Vagina (tissue), 2 donors: ENCODE measurements at places on chromosomes 1 and 21. TPM values are rescaled to one million over a fixed set of nuclear protein-coding genes. Genes with fewer than 3 reads are reported as not detected.

LAMC1 gene
- total RNA-seq: 217 TPM

GRCh38 chr1:55245781-55246180, 30.6 kb upstream of the USP24 start:
- H3K4me3 ChIP-seq: no peak overlapping the region
- no peak overlapping the region for H3K27ac ChIP-seq
- H3K27me3 ChIP-seq: no peaks in the 10 kb centered on the region
- DNase-seq: no peak

GRCh38 chr1:117638759-117639158, 32.9 kb downstream of the TENT5C start:
- H3K36me3 ChIP-seq: no peaks in the 10 kb centered on the region
- no peak for DNase-seq
- H3K4me1 ChIP-seq: no peaks in the 10 kb centered on the region
- no peaks in the 10 kb centered on the region for H3K27me3 ChIP-seq
- no peak overlapping the region for H3K4me3 ChIP-seq

DNA sequence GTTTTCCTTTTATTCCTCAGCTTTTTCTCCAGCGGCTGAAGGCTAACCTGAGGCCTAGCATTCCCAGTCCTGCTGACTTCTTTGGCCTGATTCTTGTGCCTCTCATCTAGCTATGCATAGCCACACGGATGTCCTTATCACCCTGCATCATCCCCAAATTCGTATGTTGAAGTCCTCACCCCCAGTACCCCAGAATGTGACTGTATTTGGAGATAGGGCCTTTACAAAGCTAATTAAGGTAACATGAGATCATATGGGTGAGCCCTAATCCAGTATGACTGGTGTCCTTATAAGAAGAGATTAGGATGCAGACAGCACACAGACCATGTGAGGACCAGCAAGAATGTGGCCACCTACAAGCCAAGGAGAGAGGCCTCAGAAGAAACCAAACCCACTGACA, 44.6 kb downstream of the CDCP2 start:
- no peak overlapping the region for H3K4me3 ChIP-seq
- no peak overlapping the region for H3K27ac ChIP-seq
- DNase-seq: no peak
- no peaks in the 10 kb centered on the region for H3K27me3 ChIP-seq

- no peaks in the 10 kb centered on the region for H3K27me3 ChIP-seq
- no peaks in the 10 kb centered on the region for H3K36me3 ChIP-seq
- H3K4me1 ChIP-seq: no peaks in the 10 kb centered on the region
- no peak overlapping the region for H3K4me3 ChIP-seq
- DNase-seq: no peak
- no peak overlapping the region for H3K27ac ChIP-seq
Observed at GRCh38 chr1:36975642-36976041, 58.7 kb downstream of the GRIK3 start.

OR2T6 gene
- not detected for total RNA-seq

- H3K4me1 ChIP-seq: peaks cover 24% of the 10 kb centered on the region
- no peak overlapping the region for H3K27ac ChIP-seq
- no peak for DNase-seq
- H3K36me3 ChIP-seq: no peaks in the 10 kb centered on the region
Observed at GRCh38 chr1:206551986-206552326, 44.6 kb downstream of the RASSF5 start.

CRYBG2 gene
- total RNA-seq: 67.0 TPM

GFI1 gene
- 3.9 TPM for total RNA-seq

SZRD1 gene
- 52.3 TPM for total RNA-seq

HENMT1 gene
- 0.98 TPM for total RNA-seq

DNA sequence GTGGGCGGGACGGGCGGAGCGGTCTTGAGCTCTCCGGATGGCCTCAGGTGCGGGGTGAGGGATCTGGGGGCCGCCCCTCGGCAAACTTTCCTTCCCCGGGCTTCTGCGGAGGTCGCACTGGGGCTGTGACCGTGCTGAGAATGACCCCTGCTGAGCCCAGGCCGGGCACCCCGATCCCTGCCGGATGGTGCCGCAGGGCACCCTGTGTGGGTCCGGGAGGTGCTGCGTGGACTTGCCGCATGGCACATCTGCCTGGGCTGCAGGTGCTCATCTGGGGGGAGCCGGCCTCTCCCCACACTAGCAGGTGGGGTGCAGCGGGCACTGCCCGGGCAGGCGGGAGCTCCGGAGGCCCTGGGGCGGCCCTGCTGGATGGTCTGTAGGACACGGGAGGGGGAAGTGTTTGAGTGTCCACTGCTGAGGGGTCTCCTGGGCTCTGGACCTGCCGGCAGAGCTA, 31.8 kb upstream of the PEX10 start:
- peaks cover 6% of the 10 kb centered on the region for H3K4me1 ChIP-seq
- no peak for DNase-seq
- no peaks in the 10 kb centered on the region for H3K27me3 ChIP-seq
- H3K4me3 ChIP-seq: no peak overlapping the region

GNL2 gene
- 62.1 TPM for total RNA-seq

CASP9 gene
- 22.1 TPM for total RNA-seq

DNA sequence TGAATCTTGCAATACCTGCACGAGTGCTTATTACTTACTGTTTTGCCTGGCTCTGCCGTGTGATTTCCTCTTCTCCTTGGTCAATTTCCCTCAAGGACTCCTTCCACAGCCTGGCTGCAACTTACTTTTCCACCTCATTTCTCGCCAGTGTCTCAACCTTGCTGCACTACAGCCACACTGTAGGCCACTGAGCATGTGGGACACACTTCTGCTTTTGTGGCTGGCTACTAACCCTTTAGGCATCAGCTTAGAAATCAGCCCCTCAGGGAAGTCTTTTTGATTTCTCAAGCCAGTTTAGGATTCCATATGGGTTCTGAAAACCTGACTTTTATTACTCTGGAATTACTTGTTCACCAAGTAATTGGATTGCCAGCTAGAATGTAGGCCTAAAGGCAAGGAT, 5.2 kb upstream of the DMRTB1 start:
- no peak overlapping the region for H3K27ac ChIP-seq
- DNase-seq: no peak
- no peak overlapping the region for H3K4me3 ChIP-seq
- no peaks in the 10 kb centered on the region for H3K36me3 ChIP-seq
- no peaks in the 10 kb centered on the region for H3K27me3 ChIP-seq

GCSAML gene
- total RNA-seq: not detected

DNA sequence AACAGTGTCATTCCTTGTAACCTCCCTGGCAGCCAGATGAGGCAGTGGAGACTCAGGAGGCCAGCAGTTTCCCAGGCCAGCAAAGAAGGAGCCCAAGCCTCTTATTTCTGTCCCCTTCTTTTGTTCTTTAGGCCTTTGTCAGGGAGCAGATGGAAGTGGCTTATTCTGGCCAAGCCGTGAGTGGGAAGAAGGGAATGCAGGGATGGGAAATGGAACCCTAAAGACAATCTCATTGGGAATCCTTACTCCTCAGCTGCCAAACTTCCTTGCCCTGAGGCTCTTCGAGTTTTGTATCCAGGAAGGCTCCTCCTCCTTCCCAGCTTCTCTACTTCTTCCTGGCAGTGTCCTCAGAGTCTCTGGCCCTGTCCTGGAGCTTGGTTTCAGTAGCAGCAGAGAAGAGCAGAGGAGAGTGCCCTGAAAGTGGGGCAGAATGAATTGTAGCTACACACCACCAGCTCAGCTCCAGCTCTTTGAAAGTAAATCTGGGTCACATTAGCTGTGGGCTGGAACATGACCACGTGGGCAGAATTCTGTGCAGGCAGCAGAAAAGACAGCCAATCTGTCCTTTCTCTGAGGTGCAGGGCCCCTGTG, 63.9 kb downstream of the NDUFS5 start:
- no peaks in the 10 kb centered on the region for H3K27me3 ChIP-seq
- no peak overlapping the region for H3K4me3 ChIP-seq

- H3K27ac ChIP-seq: no peak overlapping the region
- no peak for DNase-seq
- H3K4me3 ChIP-seq: no peak overlapping the region
- H3K36me3 ChIP-seq: no peaks in the 10 kb centered on the region
- H3K27me3 ChIP-seq: no peaks in the 10 kb centered on the region
- H3K4me1 ChIP-seq: no peaks in the 10 kb centered on the region
Observed at GRCh38 chr1:109773900-109774485, 10.3 kb upstream of the EPS8L3 start.

DNA sequence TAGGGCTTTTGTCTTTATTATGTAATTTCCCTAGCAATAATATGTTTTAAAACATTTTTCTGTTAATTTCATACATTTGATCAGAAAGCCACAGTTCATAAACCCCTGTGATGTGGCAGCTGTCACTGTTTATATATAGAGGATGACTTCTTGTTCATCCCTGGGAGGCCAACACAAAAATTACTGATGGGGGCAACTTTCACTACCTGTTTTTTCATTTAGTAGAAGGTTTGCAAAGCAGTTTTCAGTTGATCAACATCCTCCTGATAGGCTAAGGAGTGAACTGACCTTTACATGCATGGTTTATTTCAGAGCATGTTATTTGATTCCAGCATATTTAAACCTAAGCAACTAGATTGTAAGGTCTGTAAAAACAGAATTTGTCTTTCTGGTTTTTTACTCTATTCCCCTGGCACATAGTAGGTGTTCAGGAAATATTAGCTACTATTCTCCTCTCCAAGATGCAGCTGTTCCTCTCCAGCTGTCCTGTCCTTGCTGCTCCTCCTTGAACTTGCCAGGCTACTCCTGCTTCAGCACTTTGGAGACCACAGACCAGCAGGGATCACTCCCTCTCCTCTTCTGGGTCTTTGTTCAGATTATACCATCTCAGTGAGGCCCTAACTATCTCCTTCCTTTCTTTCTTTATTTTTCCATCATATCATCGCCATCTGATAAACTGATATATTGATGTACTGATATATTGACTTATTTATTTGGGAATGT, 54.7 kb downstream of the ROR1 start:
- H3K36me3 ChIP-seq: no peaks in the 10 kb centered on the region
- DNase-seq: no peak
- H3K4me1 ChIP-seq: peaks cover 27% of the 10 kb centered on the region
- no peaks in the 10 kb centered on the region for H3K27me3 ChIP-seq
- H3K4me3 ChIP-seq: no peak overlapping the region

FNDC10 gene
- total RNA-seq: 6.1 TPM

DNA sequence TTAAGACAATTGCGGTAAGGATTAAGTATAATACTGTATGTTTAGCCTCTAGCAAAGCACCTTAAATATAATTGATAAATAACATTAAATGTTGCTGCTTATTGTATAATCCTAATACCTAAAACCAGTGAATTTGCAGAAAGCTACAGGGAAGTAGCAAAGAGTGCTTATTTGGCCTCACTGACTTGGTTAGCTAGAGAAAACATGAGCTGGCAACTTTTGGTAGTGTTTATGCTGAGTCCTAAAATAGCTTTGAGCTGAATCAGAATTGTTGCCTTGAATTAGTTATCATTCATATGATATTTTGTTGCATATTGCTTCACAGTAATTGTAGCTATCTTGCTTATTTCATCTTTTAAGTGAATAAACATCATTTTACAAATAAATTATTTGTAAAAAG, 3.5 kb downstream of the TRIM67 start:
- H3K27me3 ChIP-seq: peaks cover 19% of the 10 kb centered on the region
- peaks cover 29% of the 10 kb centered on the region for H3K4me1 ChIP-seq

DNA sequence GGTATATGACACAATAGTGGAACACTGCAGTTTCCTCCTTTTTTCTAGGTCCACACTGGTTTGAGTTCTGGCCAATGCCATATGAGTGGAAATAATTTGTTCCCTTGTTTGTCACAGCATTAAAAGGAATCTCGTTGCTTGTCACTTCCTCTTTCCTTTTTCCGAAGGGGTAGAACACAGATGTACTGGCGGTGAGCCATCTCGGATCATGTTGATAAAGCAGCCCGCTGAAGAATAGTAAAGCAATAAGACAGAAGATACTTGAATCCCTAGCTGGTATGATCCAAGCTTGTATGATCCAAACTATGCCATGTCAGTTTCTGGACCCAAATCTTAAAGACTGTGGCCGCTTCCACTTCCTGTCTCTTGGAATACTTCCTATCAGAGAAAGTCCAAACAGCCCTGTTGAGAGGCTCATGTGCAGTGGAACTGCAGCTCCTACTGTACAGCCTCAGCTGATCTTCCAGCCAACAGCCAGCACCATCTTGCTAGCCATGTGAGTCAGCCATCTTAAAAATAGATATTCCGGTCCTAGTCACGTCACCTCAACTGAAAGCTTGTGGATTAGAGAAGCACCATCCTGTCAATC, 40.3 kb downstream of the CFHR5 start:
- H3K27me3 ChIP-seq: no peaks in the 10 kb centered on the region
- no peaks in the 10 kb centered on the region for H3K36me3 ChIP-seq

C1orf50 gene
- 3.2 TPM for total RNA-seq

LRRC53 gene
- not detected for total RNA-seq

DNA sequence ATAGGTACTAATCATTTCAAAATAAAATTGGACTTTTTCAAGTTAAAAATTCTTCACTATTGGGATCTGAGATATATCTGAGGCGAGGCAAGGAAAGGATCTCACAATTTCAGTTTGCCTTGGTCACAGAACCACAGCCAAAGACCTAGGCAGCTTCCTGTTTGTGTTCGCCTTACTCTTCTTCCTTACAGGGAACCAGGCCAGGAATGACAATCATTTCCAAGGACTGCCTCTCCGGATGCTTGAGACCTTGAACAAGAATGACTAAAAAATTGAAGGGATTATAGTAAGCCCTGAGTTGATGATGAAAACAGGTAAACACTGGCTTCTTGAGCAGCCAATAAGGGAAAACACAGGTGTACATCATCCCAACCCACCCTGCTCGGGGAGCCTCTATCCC, 35.2 kb upstream of the SERBP1 start:
- DNase-seq: no peak
- H3K27ac ChIP-seq: no peak overlapping the region
- no peak overlapping the region for H3K4me3 ChIP-seq
- H3K27me3 ChIP-seq: no peaks in the 10 kb centered on the region
- peaks cover 36% of the 10 kb centered on the region for H3K4me1 ChIP-seq

ZBTB7B gene
- total RNA-seq: 77.6 TPM

- no peak overlapping the region for H3K27ac ChIP-seq
- no peaks in the 10 kb centered on the region for H3K36me3 ChIP-seq
- H3K4me3 ChIP-seq: no peak overlapping the region
- no peaks in the 10 kb centered on the region for H3K4me1 ChIP-seq
- H3K27me3 ChIP-seq: no peaks in the 10 kb centered on the region
Observed at GRCh38 chr1:209610631-209610905, 27.1 kb downstream of the CAMK1G start.

DNA sequence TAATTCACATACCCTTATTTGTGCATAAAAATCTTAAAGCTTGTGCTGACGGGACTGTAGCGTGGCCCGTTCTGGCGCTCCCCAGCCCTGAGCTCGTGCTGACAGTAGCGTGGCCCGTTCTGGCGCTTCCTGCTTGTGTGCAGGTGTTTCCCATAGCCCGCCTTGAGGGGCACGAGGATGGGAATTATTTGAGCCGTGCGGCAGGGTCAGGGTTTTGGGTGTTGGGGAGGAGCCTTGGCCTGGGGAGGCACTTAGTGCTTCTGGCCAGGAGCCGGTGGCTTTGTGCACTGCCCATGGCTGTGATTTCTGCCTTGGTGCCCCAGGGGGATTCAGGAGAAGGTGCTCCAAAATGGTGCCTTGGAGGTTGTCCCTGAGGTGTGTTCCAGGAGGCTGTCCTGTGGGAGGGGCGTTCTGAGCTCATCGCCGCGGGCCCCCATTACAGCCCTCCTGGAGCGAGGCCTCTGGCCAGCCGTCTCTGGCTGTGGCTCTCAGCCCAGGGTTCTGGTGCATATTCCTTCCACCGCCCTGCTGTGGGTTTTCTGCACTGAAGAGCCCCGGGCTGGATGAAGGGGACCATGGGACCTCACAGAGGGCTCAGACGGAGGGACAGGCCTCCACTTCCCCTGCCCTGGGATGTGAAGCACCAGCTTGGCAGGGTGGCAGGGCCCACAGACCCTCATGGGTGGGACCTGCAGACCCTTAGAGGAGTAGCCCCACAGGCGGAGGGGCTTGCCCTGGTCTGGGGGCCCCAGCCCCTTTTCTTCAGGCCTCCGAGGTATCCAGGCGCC, 6.6 kb downstream of the SLX9 start:
- H3K36me3 ChIP-seq: no peaks in the 10 kb centered on the region
- no peak overlapping the region for H3K4me3 ChIP-seq
- H3K4me1 ChIP-seq: peaks cover 31% of the 10 kb centered on the region
- no peak overlapping the region for H3K27ac ChIP-seq
- DNase-seq: no peak
- no peaks in the 10 kb centered on the region for H3K27me3 ChIP-seq
